ENCODE measurements at places on chromosomes 6 and 20. TPM values are rescaled to one million over a fixed set of nuclear protein-coding genes. Genes with fewer than 3 reads are reported as not detected.
A peak's percentile ranks its signal among the peaks of the same experiment; 100 is the strongest.

- peak; percentile 29 for DNase-seq
Observed at GRCh38 chr6:89475634-89476033, 42.7 kb downstream of the ANKRD6 start.

DNA sequence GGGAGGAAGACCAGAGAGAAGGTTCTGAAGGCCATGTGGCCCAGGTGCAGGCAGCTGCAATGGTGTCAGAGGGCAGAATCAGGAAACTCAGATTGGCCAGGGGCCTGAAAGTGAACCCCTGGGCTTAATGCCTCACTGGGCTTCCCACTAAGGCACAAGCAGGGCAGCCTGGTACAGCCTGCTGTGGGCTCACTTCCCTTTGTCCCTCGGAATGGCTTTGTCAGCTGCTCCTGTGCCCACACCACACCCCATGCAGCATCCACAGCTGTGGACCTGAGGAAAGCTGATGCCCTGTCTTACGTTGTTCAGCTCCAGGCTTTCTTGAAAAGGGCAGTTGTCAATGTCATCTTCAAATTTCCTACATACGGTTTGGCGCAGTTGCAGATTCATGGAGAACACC, 2.4 kb downstream of the CST9 start:
- no peak for DNase-seq

GRCh38 chr6:39068391-39068790, 19.8 kb downstream of the GLP1R start:
- no peak for DNase-seq

DNA sequence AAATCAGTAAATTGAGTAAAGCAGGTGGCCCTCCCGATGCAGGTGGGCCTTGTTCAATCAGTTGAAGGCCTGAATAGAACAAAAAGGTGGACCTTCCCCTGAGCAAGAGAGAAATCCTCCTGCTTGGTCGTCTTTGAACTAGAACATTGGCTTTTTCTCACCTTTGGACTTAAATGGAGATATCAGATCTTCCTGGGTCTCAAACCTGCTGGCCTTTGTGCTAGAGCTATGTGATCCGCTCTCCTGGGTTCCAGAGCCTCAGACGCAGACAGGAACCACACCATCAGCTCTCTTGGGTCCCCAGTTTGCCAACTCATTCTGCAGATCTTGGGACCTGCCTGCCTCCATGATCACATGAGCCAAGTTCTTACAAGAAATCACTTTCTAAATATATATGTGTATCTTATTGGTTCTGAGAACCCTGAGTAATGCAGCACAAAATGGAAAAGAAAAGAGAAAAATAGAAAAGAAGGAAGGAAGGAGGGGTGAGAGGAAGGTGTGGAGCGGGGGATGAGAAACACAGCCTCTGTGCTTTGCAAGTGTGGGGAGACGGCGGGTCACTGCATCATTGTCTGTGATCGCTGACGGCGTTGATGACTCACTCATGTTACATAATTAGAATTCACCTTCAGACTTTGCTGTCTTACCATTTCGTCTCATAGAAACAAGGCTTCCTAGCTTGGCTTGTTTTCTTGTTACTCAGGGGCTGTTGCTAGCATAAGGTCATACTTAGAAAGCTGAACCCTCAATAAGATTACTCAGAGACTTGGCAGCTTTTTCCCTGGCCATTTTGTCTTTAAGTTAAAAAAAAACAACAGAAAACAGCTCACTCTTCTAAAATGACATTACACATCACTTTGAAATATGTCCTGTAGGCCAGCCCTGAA, 85.7 kb upstream of the NEDD9 start:
- peak; percentile 99 for DNase-seq

- DNase-seq, result peak; percentile 52
Observed at GRCh38 chr6:132952031-132952867, 137.9 kb downstream of the RPS12 start.

- peak; percentile 90 for DNase-seq
Observed at GRCh38 chr6:26270903-26271667, 93.9 kb upstream of the BTN3A2 start.

- no peak for DNase-seq
Observed at GRCh38 chr20:40883097-40883496, 145.5 kb upstream of the TOP1 start.

GRCh38 chr6:152401978-152402377, 235.2 kb downstream of the SYNE1 start:
- peak; percentile 67 for DNase-seq

Gene BHLHE23
- not detected for total RNA-seq

GRCh38 chr6:114934079-114934478, 591.3 kb upstream of the HS3ST5 start:
- no peak for DNase-seq

DNA sequence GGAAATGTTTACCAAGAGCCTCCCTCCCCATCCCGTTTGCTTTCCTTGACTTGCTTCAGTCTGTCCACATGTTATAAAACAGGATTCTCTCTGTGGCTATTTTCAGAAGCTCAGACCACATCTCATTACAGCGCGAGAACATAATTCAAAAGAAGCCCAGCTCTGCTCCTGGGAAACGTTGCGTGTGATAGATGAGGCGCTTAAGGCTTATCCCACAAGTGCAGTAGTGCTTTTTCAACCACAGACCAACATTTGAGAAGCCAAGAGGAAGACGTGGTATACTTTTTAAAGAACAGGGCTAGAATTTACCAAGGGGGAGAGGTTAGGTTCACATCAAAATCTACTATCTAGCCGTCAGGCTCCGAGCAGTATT, 239.5 kb downstream of the SLC24A3 start:
- no peak for DNase-seq

GRCh38 chr6:161522276-161522675, 248.4 kb upstream of the AGPAT4 start:
- DNase-seq, result no peak

Gene MUCL3
- not detected for total RNA-seq

- no peak for DNase-seq
Observed at GRCh38 chr20:61310954-61311353, 58.9 kb downstream of the CDH4 start.

DNA sequence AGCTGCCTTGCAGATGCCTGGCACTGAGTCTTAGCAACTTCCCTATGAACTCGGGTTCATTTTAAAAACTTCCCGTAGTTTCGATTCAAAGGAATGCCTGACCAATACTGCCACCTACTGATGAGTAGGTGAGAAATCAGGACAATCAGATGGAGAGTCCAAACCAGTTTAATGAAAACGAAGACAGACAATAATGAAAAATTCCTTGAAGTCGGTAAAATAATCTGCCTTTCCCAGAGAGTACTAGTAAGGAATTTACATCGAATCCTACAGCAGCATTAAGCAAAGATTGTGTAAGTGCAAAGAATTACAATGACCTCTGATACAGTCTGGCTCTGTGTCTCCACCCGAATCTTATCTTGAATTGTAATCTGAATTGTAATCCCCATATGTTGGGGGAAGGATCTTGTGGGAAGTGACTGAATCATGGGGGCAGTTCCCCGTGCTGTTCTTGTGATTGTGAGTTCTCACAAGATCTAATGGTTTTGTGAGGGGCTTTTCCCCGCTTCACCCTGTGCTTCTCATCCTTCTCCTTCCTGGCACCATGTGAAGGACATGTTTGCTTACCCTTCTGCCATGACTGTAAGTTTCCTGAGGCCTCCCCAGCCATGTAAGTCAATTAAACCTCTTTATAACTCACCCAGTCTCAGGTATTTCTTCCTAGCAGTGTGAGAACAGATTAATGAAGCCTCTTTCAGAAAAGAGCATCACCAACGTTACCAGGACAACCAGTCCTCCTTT, 134.4 kb downstream of the ARHGAP18 start:
- DNase-seq, result peak; percentile 77

- DNase-seq, result peak; percentile 24
Observed at GRCh38 chr6:41470331-41471063, 75.7 kb upstream of the FOXP4 start.

DNA sequence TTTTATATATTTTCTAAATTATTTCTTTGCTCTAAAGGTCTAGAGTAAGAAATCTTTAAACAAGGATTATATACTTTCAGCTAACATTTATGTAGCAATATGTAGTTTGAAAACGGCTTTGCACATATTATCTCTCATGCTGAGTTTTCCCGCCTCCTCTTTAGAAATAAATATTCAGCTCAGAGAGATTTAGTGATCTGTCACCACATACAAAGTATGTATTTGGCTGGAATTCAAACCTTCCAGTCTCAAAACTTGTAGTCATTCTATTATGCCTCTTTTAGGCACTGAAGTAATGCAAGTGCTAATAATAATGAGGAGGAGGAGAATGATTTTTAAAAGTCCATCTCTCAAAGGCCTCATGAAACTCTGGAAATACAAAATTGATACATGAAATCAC, 525.0 kb downstream of the GRIK2 start:
- peak; percentile 1 for DNase-seq

Gene MCHR2
- not detected for total RNA-seq

- DNase-seq, result no peak
Observed at GRCh38 chr6:157560691-157561413, 179.9 kb downstream of the ZDHHC14 start.

DNA sequence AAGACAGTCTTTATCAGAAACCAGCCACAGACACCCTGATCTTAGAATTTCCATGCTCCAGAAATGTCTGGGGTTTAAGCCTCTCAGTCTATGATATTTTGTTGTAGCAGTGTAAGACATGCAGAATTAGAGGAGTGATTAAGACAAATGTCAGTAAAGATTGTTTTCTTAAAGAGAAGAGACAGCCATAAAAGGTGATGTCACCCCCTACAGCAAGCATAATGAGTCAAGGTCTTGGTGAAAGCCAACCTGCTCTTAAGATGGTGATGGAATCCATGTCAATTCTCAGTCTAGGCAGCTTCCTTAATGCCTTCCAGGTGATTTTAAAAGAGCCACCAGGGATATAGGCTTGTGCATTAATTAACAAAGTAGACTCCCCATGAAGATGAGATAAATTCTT, 849.9 kb upstream of the EPHA7 start:
- no peak for DNase-seq

Gene VSX1
- total RNA-seq, result not detected

- DNase-seq, result peak; percentile 97
Observed at GRCh38 chr6:156719720-156720563, 57.2 kb upstream of the ARID1B start.

GRCh38 chr20:1122388-1123315, 4.2 kb downstream of the PSMF1 start:
- DNase-seq, result peak; percentile 66

Gene TMEM200A
- 43.3 TPM for total RNA-seq

GRCh38 chr6:122747573-122747972, 31.9 kb upstream of the FABP7 start:
- DNase-seq, result no peak

DNA sequence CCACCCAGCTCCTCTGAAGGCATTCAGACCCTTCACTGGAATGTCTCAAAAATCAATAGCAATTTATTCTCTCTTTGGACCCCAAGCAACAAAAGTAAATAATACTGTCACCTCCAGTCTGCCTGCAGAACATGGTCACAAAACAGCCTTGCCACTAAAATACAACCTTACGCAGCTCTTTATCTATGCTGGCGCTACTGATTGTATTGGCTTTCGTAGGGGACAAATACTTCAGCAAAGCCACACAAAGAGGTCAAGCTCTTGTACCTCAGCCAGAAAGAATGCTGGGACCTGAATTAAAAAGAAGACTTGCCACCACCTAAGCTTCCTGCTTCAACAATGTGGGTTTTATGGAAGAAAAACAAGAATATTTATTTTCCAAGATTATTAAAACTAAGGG, 57.2 kb downstream of the PRKN start:
- no peak for DNase-seq

DNA sequence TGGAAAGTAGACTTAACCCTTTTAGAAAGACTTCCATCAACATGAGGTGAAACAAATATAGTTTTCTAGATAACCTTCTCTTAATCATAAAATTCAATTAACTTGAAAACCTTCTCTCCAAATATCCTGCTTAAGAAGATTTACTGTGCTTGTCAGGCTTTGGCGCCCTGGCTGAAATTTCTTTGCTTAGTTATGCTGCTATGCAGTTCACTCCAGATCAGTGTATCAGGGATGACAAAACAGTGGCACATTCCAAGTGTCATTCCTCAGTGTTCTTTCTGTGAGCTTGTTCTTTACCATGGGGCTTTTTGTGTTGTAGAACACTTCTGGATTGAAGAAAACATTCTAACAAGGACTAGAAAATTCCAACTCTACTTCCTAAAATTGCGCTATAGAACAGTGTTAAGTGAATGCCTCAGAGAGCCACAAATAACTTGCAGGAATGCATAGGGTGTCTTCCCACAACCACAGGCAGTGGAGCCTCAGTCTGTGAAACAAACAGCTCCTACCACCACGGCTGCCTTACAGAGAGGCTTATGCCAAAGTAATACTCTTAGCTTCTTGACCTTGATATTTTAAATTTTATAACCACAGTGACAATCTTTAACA, 443.6 kb downstream of the CDC5L start:
- peak; percentile 27 for DNase-seq

Gene MPIG6B
- not detected for total RNA-seq
